CD4-positive, alpha-beta T cell treated with Interleukin-12 subunit alpha and Interleukin-12 subunit beta, for 1 hour (primary cell): ENCODE measurements at places on chromosomes 1 and 21.
A peak's percentile ranks its signal among the peaks of the same experiment; 100 is the strongest.

DNA sequence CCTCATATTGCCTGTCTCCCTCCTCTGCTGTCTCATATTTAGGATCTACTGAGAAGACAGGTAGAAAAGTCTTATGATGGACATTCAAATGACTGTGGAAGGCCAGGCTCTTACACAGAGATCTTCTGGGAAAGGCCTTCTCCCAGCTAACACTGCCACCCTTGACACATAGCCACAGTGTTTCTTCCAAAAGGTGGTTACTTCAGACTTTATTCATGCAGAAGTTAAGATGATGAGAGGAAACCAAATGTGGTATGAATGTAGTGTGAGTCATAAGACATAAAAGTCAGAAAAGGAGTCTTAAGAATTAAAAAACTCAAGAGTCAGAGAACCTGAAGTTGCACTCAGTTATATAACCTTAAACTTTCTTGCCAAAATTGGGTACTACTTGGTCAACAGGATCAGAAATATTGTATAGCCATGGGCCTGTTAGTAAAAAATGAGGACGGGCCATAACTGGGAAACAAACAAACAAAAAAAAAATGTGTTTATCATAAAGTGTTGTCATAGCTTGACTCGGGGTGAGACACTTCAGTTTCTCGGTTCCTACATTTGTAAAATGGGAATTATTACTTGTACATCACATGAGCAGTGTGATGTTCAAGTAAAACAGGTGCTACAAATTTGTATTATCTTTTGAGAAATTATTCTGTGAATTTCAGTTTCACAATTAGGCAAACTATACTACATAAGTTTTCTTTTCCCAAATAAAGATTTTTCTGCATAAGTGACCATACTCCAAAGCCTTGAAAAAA, 1.2 kb upstream of the DENND1B start:
- DNase-seq: peak; percentile 50

- DNase-seq: no peak
Observed at GRCh38 chr1:10918531-10918930, 93.9 kb upstream of the TARDBP start.

- peak; percentile 71 for DNase-seq
Observed at GRCh38 chr1:89855413-89856123, 34.7 kb downstream of the LRRC8D start.

DNA sequence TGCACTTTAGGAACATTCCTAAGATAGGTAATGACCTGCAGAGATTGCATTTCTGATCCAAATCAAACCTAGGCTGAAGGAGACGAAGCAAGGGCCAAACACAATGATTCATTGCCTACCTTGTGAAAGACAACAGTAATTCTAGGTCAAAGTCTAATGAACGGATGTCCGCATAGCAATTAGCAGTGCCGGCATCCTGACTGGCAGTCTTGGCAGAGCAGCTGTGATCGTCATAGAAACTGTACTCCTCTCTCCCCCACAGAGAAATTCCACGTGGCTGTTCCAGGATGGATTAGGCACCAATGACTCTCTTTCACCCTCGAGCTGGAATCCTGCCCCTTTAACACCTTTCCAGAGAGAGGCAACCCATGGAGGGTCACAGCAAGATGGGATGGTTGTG, 28.9 kb upstream of the VAV3 start:
- no peak for DNase-seq

DNA sequence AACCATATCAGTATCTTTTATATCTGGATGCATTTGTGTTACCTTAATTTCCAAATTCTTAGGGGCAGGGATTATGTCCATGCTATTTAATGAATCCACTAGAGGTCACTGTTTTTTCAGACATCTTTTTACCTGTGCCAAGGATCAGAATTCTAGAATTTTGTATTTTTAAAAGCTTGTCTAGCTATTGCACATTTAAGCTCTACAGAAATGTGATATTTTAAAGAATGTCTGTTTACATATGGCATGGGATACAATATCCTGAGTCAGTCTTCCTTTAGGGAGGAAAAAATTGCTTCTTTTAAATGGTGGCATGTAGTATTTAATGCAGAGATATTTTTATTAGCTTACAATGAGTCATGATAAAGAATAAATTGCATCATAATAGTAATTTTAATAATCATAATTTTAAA, 11.3 kb downstream of the RPAP2 start:
- DNase-seq: peak; percentile 58

GRCh38 chr1:118989878-118990378, 1.8 kb upstream of the TBX15 start:
- no peak for DNase-seq
